Karpas-422 (cell line): ENCODE measurements at places on chromosomes 6 and 20.

- H3K36me3 ChIP-seq = no peaks in the 10 kb centered on the region
- no peaks in the 10 kb centered on the region for H3K4me1 ChIP-seq
- H3K4me3 ChIP-seq = no peak overlapping the region
- no peak overlapping the region for H3K27ac ChIP-seq
Measured at GRCh38 chr6:167956983-167957492, 40.4 kb upstream of the KIF25 start.

DNA sequence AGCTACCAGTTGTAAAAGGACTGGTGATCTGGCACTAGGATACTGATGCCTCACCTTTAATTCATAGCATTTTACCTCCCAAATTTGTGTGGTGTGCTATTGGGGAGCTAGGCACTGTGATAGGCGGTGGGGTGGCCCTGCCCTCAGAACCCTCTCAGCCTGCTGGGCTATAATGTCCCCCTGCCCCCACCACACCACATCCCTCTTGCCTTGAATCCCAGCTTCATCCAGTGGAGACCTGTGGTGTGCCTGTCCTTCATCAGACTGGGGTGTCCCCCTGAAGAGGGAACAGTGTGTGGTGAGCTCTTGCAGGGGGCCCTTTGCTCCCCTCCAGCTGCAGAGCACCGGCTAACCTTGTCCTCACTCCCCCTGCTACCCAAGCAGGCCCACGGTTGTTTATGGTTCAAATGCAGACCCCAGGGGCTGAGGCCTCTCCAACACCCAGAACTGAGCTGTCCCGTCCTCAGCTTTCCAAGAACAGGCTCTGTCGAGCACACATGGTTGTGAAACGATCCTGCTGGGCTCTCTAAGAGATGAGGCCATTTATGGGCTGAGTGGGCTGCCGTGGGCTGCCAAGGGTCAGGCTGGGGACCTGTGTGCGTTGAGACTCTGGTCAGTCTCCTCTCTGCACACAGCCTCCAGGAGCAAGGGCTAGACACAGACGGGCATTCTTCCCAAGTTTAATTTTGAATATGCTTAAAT is 26.9 kb upstream of the VEGFA start:
- H3K27me3 ChIP-seq = no peaks in the 10 kb centered on the region
- no peaks in the 10 kb centered on the region for H3K36me3 ChIP-seq
- no peaks in the 10 kb centered on the region for H3K4me1 ChIP-seq
- no peak overlapping the region for H3K4me3 ChIP-seq
- no peak overlapping the region for H3K27ac ChIP-seq

DNA sequence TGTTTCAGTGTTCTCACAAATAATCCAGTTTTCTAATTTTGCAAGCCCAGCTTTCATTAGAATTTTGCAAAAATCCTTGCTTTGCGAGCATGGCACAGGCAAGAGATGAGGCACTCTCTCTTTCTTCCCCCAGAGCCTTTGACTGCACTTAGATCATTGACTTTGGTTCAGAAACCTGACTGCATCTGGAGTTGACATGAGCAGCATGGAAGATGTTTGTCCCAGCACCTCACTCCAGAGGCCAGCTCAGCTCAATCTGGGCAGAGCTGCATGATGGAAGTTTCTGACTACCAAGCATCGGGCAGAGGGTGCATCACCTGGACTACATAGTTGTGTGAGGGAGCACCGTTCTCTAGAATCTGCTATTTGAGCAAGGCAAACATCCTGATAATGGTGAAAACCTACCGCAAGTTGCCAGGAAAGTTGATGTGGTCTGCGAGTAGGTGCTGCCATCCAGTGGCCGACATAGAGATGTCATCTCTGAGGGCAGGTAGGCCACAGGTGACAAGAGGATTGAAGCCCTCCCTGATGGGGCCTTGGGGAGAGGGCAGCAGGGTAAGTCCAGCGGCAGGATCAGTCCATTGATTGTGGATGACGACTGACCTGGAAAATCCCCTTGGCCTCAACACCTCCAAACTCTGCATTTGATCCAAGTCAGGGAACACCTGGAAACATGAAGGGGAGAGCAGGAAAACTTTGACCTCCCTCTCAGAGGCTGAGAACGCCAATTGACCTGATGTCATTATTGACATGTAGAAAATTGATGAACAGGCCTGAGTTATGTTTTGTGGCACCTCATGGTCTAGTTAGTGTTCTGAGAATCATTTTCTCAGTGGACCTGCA is 3.8 kb upstream of the LPA start:
- H3K27me3 ChIP-seq = no peaks in the 10 kb centered on the region
- no peaks in the 10 kb centered on the region for H3K36me3 ChIP-seq
- H3K27ac ChIP-seq = no peak overlapping the region
- DNase-seq = peak; percentile 70
- H3K4me1 ChIP-seq = no peaks in the 10 kb centered on the region

- H3K27me3 ChIP-seq = no peaks in the 10 kb centered on the region
- no peaks in the 10 kb centered on the region for H3K36me3 ChIP-seq
- DNase-seq = peak; percentile 59
- H3K4me3 ChIP-seq = no peak overlapping the region
- peaks cover 7% of the 10 kb centered on the region for H3K4me1 ChIP-seq
- H3K27ac ChIP-seq = no peak overlapping the region
Measured at GRCh38 chr6:48691420-48691819, 580.4 kb upstream of the PTCHD4 start.

- H3K4me3 ChIP-seq = no peak overlapping the region
- no peak for DNase-seq
- H3K4me1 ChIP-seq = no peaks in the 10 kb centered on the region
- H3K36me3 ChIP-seq = no peaks in the 10 kb centered on the region
- no peaks in the 10 kb centered on the region for H3K27me3 ChIP-seq
- H3K27ac ChIP-seq = no peak overlapping the region
Measured at GRCh38 chr20:14556206-14556605, 218.8 kb upstream of the FLRT3 start.

GRCh38 chr6:90385759-90386313 is 89.2 kb upstream of the BACH2 start:
- H3K27ac ChIP-seq = no peak overlapping the region
- no peak overlapping the region for H3K4me3 ChIP-seq
- H3K4me1 ChIP-seq = peaks cover 37% of the 10 kb centered on the region
- DNase-seq = no peak

DNA sequence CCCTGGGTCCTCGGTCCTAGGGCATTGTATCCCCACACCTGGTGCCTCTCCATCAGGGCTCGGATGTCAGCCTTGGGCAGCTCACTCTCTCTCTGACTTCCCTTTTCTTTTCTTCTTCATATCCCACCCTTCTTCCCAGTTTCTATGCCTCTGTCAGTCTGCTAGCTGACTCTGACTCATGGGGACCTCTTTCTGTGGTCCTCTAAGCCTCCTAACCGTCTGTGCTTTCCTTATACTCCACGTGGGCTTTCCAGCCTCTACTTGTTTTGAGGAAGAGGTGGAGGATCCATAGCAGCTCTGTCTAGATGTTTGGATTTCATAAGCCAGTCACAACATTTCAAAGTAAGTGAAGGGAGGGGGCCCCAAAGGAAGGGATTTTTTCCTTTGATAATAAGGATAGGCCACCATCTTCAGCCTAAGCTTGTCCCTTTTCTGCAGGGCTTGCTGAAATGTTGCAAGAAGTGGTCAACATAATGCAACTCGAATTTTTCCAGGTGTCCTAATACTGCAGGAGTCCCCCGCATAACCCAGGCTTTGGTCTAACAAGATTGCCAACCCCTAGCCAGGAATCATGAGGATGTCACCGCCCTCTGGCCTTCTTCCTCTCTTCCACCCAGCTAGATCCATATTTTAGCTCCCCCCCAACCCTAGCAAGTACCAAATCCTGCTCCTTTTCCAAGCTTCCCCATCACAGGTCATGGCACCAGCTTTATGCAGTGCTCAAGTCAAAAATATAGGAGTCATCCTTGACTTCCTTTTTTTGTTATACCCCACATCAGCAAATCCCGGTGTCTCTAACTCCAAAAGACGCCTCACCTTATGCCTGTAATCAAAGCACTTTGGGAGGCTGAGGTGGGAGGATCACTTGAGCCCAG is 8.7 kb upstream of the PLTP start:
- H3K27ac ChIP-seq = no peak overlapping the region
- H3K4me3 ChIP-seq = no peak overlapping the region
- DNase-seq = no peak
- H3K27me3 ChIP-seq = no peaks in the 10 kb centered on the region
- H3K4me1 ChIP-seq = no peaks in the 10 kb centered on the region

- H3K4me1 ChIP-seq = no peaks in the 10 kb centered on the region
- no peaks in the 10 kb centered on the region for H3K36me3 ChIP-seq
- H3K27me3 ChIP-seq = no peaks in the 10 kb centered on the region
- DNase-seq = no peak
Measured at GRCh38 chr6:22078802-22079545, 217.9 kb downstream of the PRL start.

GRCh38 chr6:151166180-151166579 is 73.6 kb upstream of the AKAP12 start:
- no peaks in the 10 kb centered on the region for H3K36me3 ChIP-seq
- 0 out of 2 replicates have a peak, but pooled peaks cover under 1% of the 10 kb centered on the region for H3K4me1 ChIP-seq
- no peak overlapping the region for H3K27ac ChIP-seq
- no peaks in the 10 kb centered on the region for H3K27me3 ChIP-seq
- no peak overlapping the region for H3K4me3 ChIP-seq

DNA sequence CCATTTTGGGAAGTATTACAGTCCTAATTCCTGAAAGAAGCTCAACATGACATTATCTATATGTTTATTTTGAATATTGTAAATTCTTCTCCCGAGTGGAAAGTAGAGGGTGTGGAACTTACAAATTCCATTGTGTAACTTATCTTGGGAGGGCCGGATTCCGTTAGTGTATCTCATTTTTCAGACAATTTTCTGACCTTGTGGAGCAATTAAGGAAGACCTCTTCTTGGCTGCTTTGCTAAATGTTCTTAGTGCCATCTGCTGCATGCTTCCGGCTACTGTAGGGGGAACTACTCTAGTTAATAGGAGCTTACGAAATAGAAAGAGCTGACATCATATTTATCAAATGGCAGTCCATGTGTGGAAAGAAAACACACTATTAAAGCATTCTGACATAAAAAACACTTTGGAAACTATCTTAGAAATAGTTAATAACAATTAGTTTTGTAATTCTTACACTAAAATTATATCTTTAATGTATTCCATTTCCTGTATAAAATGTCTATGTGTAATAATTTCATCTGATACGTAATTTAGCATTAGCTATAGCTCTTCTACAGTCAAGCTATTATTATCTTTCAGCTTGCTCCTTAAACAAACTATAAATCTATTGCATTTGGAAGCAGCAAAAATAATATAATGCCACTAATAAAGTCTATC is 41.5 kb upstream of the KCNQ5 start:
- H3K4me1 ChIP-seq = no peaks in the 10 kb centered on the region
- no peaks in the 10 kb centered on the region for H3K27me3 ChIP-seq
- no peak overlapping the region for H3K4me3 ChIP-seq
- no peak overlapping the region for H3K27ac ChIP-seq
- DNase-seq = peak; percentile 84

GRCh38 chr20:22382742-22383141 is 201.6 kb downstream of the FOXA2 start:
- peaks cover 8% of the 10 kb centered on the region for H3K4me1 ChIP-seq
- DNase-seq = no peak
- H3K27ac ChIP-seq = no peak overlapping the region
- H3K36me3 ChIP-seq = no peaks in the 10 kb centered on the region
- no peaks in the 10 kb centered on the region for H3K27me3 ChIP-seq
- no peak overlapping the region for H3K4me3 ChIP-seq

DNA sequence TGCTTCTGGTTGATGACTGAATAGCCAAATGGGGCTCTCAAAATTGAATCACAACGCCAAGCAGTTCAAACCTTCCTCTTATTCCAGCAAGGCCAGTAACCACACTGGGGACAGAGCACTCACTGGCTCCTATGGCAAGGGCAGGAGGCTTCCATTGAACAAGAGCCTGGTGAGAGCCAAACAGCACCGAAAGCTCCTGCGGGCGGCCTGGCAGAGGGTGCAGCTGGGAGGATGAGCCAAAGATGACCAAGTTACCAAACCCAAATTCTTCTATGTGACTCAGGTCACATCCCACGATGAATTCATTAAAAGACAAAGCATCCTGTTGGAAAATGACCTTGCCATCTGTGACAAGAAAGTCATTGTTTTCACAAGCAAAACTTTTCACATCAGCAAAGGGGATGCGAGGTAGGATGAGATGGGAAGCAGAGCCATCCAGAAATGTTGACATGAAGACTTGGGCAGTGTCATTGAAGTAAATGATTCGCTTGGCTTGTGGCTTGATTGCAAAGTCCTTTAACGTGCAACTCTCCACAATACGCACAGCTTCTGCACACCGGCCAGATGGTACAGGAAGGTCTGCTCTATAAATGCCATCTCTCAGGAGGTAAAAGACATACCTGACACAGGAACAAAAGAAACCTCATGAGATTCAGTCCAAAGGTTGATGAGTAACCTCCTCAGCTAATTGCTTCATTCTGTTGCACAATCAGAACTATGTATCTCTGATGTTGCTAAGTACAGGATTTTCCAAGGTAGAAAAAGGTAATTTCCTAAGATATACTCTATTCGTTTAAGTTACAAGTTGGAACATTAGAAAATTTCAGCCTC is 36.3 kb downstream of the ROS1 start:
- no peak overlapping the region for H3K27ac ChIP-seq
- no peaks in the 10 kb centered on the region for H3K36me3 ChIP-seq
- no peaks in the 10 kb centered on the region for H3K27me3 ChIP-seq
- no peak overlapping the region for H3K4me3 ChIP-seq
- no peak for DNase-seq
- no peaks in the 10 kb centered on the region for H3K4me1 ChIP-seq
